ENCODE measurements at places on chromosomes 7 and 10.

GRCh38 chr10:93993782-93994437, at the start of gene PLCE1:
TSS of gene PLCE1 (plus strand) at chr10:93993931. CDS start at chr10:94031047, 37,116 bp downstream.
- no peak for DNase-seq

- DNase-seq = no peak
These were observed 128.4 kb upstream of the PHYHIPL start for GRCh38 chr10:59047957-59048618.

DNA sequence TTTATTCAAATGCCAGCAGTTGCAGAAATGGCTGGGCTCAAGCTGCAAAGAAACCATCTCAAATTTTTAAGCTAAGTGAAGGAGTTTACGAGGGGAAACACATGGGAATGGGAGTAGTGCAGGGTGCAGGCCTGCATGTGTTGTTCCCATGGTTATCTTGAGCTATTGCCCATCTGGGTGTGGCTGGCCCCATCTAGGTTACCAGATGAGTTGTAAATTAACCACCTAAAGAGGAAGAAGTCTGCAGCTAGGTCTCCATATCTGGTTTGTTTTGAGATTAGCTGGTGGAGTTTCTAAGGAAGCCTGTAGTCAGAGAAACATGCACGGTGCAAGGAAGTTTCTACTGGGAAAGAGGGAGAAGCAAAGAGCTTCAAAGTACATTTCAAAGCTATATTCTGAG, 23.3 kb upstream of the STEAP2 start:
- no peak for DNase-seq

GRCh38 chr7:30226614-30227268, 57.7 kb upstream of the ZNRF2 start:
- DNase-seq = no peak

DNA sequence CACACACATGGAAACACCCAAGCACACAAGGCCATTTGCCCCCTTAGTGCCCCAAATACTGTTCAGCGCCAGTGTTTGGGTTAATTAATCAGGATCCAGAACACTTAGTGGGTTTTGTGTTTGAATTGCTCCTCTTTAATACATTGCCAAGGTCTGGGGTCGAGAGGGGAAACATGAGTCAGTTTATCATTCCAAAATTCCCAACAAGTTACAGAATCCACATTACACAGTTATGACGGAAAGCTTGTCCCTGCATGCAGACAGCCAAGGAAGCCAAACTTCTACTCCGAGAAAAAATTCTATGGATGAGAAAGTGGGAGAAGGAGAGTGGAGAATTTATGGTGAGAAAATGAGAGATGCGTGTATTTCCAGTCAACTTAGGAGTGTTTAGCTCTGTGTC, 189.0 kb downstream of the NPSR1 start:
- DNase-seq = no peak

Data from effector CD4-positive, alpha-beta T cell (primary cell).